Stimulated activated CD4-positive, alpha-beta T cell treated with anti-CD3 and anti-CD28 coated beads, Interleukin-1b, Interleukin-23, amount 100 ng/mL, for 4 hours (primary cell): ENCODE measurements at places on chromosomes 7 and 10.
A peak's percentile ranks its signal among the peaks of the same experiment; 100 is the strongest.

- no peak for DNase-seq
These were observed 13.4 kb upstream of the CXCL12 start for GRCh38 chr10:44398271-44398670.

- no peak for DNase-seq
These were observed 14.9 kb downstream of the HEPACAM2 start for GRCh38 chr7:93211228-93211818.

GRCh38 chr7:135190703-135191102 lies 20.2 kb upstream of the CYREN start:
- no peak for DNase-seq

DNA sequence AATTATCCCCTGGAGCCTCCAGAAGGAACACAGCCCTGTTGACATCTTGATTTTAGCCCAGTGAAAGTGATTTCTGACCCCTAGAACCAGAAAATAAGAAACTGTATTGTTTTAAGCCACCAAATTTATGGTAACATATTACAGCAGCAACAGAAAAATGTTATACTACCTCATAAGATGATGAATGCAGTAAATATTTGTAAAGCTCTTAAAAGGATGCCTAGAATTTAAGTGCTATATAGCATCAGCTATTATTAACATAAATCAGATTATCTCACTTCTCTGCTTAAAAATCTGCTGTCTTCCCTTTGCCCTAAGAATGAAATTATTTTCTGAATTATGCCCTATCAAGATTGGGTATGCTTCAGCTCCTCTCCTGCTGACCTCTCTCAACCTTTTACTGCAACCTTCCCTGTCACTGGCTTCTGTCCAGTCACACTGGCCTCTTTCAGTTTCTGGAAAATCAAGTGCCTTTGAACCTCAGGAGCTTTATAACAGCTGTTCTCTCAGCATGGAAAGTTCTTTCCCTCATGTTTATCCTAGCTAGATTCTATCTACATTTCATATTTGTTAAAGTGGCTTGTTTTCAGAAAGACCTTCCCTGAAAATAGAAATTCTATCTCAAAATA lies 78.9 kb downstream of the GPR37 start:
- DNase-seq = no peak

DNA sequence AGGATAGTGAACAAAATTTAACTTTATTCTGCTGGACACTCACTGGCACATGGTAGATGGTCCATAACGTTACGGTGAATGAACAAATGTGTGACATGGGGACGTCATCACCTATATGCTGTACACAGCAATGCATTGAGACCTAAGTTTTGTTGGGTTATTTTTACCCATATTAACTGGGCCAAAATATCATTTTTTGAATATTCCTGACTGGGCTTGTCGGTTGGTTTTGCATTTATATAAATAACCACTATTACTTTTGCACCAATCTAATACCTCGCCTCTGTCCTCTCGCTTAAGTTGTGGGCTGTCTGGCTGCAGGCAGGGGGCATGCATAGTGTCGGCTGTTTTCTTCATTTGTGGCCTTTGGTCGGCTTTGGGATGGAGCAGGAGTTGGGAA lies 161.7 kb downstream of the USP6NL start:
- DNase-seq = no peak

GRCh38 chr10:58857251-58857805 lies 319.1 kb upstream of the PHYHIPL start:
- no peak for DNase-seq

GRCh38 chr7:45050198-45050597 lies 38.6 kb downstream of the NACAD start:
- no peak for DNase-seq

GRCh38 chr10:10788761-10789160 lies 228.9 kb upstream of the CELF2 start:
- DNase-seq = no peak

- DNase-seq = no peak
These were observed 262.2 kb downstream of the BAMBI start for GRCh38 chr10:28939281-28940157.

GRCh38 chr7:56811081-56811480 lies 321.2 kb downstream of the ZNF479 start:
- DNase-seq = no peak

DNA sequence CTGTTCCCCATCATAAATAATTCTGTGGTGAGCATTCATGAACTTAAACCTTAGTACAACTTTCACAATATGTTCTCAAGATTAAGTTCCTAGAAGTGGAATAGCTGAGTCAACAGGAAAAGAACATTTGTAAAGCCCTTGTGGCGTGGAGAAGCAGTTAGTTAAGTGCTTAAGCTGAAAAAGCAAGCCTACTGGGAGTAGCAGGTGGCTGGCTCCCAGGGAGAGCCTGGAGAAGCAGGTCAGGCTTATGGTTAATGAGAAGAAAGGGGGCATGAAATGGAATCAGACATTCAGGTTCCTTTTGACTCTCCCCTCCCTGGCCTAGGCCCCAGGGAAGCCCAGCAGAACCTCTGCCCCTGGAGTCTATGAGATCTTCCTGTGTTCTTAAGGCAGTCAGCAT lies 35.3 kb downstream of the VSTM4 start:
- no peak for DNase-seq

DNA sequence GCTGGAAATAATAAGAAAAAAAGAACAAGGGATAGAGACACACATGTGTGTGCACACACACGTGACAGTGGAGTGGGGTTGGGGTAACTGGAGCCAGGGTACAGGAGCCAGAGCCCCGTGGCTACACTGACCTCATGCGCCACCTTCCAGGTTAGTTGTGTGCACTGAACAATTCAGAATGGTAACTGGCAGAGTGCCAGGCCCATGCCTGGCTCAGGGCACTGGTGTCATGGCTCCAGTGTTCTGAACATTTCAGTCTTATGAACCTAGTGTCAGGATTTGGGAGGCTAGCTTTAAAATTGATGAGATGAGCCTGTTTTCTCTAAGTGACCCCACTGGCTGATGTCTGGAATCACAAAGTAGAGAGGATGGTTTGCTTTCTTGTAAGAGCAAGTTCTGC lies 269.6 kb downstream of the SORCS3 start:
- DNase-seq = no peak

GRCh38 chr10:132560241-132560731 lies 22.7 kb downstream of the INPP5A start:
- no peak for DNase-seq

- DNase-seq = no peak
These were observed 1.9 kb upstream of the FAM170B start for GRCh38 chr10:49135575-49136313.

- DNase-seq = no peak
These were observed 9.5 kb downstream of the RHOBTB1 start for GRCh38 chr10:60934215-60935175.

DNA sequence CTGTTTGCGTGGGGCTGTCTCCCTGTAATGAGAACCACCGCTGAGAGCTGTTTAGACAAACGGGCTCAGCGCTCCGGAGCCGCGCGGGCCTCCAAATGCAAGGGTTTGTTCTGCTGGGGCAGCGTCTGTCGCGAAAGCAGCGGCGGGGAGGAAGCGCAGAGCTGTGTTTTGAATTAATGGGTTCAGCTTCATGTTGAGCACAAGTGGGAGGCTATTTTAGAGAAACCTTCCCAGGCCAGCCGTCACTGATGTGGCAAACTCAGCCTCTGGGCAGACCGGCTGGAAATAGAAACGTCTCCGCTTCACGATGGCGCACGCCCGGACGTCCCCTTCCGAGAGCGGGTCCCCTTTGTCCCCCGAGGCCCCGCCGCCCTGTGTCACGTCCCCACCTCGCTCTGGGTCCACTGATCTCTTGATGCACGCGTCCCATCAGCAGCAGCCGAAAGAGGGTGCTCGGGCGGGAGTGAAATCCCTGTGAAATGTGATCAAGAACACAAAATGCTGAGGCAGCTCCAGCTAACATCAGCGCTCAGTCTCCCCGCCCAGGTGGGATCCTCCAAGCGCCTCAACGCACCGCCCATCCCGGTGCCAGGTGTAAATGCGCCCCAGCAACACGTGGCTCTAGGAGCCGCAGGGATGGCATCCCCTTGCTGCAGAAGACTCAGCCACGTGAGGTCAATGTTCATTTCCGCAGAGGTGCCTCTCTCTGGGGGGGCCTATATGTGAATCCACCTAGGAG lies 44.9 kb downstream of the BAMBI start:
- DNase-seq = no peak

DNA sequence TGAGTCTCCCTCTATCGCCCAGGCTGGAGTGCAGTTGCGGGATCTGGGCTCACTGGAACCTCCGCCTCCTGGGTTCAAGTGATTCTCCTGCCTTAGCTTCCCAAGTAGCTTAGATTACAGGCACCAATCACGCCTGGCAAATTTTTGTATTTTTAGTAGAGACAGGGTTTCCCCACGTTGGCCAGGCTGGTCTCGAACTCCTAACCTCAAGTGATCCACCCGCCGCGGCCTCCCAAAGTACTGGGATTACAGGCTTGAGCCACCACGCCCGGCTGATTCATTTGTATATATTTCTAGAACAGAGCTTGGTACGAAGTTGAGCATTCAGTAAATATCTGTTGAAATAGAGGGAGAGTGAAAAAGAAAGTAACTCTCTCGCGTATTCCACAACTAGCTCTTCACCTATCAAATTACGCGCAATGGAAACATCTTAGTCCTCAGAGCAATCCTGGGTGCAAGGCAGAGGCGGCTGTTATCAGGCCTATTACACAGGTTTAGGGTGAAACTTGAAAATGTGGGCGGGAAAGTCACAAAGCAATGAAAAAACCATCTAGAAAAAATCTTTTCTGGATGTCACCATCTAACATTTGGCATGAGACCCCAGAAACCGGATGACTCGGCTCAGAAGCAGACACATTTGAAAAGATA lies 707 bp upstream of the GHITM start:
- DNase-seq = peak; percentile 48

- DNase-seq = no peak
These were observed 492.0 kb upstream of the AKR1E2 start for GRCh38 chr10:4334015-4334414.

DNA sequence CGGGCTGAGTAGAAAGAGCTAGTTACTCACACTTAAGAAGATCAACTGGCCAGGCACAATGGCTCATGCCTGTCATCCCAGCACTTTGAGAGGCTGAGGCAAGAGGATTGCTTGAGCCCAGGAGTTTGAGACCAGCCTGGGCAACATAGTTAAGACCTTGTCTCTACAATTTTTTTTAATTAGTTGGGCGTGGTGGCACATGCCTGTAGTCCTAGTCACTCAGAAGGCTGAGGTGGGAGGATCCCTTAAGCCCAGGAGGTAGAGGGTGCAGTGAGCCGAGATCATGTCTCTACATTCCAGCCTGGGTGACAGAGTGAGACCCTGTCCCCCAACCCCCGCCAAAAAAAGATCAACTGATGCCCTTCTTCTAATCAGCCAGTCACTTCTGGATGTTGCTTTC lies 74.6 kb upstream of the ATP6V0A4 start:
- no peak for DNase-seq

- no peak for DNase-seq
These were observed 274.4 kb upstream of the YAE1 start for GRCh38 chr7:39291628-39292410.

DNA sequence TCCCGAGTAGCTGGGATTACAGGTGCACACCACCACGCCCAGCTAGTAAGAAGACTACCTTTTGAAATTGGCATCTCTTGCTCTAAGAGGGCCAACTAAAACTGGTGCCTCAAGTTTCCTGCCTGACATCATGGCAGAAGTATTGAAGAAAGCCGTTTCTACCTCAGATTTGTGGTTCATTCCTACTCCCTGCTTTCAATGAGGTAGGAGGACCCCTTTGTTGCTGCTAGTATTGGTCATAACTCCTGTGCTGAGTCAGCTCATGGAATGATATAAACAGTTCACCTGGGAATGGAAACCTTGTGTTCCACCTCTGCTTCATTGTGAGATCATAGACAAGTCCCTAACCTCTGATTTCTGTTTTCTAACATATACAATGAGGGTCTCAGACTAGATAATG lies 82.8 kb downstream of the CDK6 start:
- no peak for DNase-seq

DNA sequence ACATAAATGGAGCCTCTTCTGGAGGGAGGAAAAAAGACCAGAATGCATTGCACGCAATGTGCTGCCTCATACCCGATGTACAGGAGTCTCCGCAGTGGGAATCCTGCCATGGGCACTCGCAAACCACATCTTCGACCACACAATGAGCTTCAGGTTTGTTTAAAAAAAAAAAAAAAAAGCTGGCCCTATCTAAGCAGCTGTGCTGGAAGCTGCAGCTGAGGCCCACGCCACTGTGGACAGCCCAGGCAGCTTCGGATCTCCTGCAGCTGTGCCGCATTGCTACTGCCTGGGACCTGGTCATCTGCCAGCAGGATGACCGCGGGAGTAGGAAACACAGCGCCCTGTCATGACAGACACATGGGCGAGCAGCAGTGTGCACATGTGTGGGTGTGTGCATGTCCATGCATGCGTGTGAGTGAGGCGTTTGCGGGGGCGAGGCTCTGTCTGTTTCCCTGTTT lies 26.0 kb downstream of the EN2 start:
- DNase-seq = no peak
